AG09319 (cell line): ENCODE measurements at places on chromosomes 3 and 15.

- DNase-seq = no peak
Observed at GRCh38 chr3:149971403-149972075, 844 bp upstream of the PFN2 start.

- DNase-seq = no peak
Observed at GRCh38 chr3:95813244-95813643, 1001.1 kb upstream of the EPHA6 start.

GRCh38 chr3:38105525-38105924 is 31.4 kb downstream of the ACAA1 start:
- no peak for DNase-seq

DNA sequence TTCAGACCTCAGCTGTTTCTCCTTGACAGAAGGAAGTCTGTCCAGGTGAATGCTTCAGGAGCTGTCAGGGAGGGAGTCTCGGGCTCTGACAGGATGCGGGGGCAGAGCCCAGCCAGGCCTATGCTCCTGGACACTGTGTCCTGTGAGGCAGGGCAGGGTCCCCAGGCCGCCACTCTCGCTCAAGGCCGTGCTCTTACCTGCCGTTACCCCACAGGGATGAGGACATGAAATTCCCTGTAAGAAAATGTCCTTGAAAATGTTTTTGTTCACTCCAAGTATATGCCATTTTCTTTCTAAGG is 63.9 kb downstream of the BOC start:
- DNase-seq = no peak

DNA sequence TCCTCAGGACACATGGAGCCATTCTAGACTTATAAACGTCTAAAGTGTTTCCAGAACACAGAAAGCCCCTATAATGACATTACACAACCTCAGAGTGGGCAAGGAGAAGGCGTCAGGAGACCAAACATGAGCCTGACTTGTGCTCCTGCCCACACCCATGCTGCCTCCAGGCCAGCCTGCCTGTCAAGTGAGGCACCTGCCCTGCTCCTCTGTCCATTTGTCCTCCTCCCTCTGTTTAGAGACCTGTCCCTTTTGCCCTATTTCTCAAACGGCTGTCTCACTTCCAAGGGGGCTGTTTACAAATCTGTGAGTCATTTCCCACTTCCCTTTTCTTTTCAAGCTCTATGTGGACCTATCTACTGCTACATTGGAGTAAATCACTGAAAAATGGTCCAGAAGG is 21.0 kb downstream of the ZDHHC3 start:
- no peak for DNase-seq

- DNase-seq = no peak
Observed at GRCh38 chr3:12959410-12959809, 113.8 kb downstream of the IQSEC1 start.

DNA sequence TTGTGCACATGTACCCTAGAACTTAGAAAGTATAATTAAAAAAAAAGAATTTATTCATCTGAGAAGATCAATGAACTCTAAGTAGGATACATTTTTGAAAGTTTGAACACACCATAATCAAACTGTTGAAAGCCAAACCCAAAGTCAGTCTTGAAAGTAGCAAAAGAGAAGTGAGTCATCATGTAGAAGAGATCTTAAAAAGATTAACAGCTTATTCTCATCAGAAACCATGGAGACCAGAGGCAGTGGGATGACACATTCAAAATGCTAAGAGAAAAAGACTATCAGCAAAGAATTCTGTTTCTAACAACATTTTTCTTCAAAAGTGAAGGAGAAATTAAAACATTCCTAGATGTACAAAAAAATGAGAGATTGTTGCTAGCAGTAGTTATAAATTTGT is 60.7 kb downstream of the TIMP4 start:
- no peak for DNase-seq

DNA sequence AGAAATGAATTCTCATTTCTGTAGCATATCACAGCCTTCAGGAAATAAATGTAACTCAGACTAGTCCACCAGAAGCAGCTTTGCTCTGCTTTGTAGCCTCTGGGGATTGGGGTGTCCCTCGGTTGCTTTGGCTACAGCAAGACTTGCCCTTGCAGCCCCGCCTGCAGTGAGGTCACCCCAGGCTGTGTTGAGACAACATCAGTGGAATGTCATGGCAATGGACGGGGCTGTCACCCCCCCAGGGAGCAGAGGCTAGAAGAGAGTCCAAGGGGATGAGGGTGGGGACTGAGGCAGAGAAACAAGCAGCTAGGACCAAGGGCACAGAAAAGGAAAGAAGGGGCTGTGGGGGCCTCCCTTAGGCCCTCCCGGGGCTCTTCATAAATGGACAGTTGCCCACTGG is 854 bp downstream of the CLEC3B start:
- DNase-seq = no peak

GRCh38 chr15:29756358-29757267 is 65.7 kb downstream of the TJP1 start:
- no peak for DNase-seq

DNA sequence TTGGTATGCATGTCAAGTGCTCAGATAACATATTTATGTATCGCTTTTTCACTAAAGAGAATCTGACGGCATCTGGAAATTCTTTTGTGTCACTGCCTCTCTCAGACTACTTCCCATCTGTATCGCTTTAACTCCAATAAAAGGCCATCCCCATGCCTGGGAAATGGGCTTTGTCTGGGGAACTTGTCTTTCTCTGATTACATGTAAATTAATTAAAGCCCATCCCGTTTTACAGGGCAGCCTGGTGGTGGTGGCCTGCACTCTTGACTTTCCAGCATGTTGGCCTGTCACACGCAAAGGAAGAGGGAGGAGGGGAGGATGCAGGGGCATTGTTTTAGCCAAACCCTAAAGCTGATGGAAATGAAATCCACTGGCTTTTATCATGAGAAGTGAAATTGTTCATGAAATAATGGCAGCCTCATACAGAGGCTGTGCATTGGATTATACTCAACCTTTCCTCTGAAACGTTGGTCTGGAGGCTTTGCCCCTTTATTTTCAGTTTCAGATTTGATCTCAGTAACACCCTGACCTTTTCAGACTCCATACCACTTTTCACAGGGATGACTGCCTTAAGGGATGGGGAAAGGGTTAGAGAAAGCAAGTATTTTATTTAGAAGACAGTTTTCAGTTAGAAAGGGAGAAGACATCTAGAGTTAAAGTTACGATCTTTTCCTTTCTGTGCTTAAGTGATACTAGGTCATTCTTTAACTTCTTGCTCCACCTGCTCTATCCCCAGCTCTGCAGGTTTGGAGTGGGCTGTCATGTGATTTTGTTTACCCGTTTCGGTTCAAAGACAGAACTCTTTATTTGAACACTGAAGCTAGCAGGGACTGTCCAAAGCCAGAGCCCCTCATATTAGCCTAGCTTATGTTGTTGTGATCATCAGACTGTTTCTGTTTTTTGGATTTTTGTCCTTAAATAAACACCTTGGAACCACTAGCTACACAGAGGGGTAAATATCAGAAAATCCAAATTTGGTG is 94.6 kb upstream of the CTDSPL start:
- DNase-seq = no peak

DNA sequence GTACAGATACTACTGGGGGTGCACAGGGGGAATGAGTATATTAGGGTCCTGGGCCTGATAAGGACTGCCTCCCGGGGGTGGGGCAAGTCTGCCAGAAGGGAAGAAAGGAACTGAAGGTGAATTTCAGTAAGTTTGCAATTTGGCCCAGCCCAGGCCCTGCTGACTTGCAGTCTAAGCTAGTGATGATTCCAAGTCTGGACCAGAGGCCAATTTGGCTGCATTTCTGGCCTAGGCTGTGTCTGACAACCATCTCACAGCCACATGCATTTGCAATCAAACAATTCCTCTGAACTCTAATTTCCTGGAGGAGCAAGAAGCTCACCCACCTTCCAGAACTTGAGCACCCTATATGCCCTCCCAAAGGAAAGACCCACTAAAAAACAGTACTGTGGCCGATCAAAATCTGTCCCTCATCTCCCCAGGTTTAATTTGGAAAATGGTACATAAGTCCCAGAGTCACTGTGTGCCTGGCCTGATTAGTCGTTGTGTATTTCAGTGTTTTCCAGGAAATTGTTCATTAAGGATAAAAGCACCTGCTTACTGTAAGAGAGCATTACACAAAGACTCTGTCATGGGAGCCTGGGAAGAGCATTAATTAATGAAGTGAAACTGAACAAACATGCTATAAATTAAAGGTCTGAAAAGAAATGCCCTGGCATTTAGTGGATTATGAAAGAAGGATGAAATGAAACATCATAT is 114.5 kb downstream of the MEGF11 start:
- no peak for DNase-seq

- DNase-seq = no peak
Observed at GRCh38 chr15:33160581-33161165, 33.8 kb downstream of the FMN1 start.

DNA sequence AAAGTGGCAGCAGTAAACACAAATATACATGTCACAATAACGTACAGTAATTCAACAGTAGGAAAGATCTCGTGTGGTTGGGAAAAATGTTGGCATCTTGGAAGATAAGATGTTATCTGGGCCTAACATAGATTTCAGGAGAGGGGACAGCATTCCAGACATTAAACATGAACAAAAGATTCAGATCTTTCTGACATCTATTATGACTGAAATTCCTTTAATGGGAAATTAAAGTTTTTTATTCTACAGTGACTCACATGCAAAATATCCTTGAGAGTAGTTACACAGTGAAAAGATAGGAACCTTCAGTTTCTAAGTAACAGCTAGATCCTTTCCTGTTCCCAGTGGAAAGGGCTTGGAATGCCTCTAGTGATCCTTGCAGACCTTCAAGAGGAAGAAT is 9.2 kb downstream of the NDUFB5 start:
- DNase-seq = no peak

- DNase-seq = no peak
Observed at GRCh38 chr3:123088387-123088786, 21.6 kb downstream of the PDIA5 start.

DNA sequence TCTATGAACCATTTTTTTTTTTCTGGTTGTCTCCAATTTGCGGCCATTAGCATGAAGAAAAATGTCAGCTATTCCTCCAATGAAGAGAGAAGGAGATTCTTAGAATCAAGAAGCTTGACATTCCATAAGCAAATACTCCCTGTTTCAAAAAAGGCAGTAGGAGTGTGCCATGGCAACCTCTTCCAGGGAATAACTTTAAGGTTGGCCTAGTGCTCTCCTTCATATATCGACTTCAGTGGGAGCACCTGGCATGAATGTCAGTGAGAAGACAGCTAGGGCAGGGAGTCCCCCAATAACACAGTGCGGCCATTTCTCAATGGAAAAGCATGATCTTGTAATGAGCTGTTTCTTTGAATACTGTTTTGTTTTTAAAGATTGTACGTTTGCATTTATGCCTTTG is 493.0 kb upstream of the ATP11B start:
- no peak for DNase-seq

- no peak for DNase-seq
Observed at GRCh38 chr3:4841776-4842440, 137.3 kb upstream of the BHLHE40 start.

- no peak for DNase-seq
Observed at GRCh38 chr3:88025001-88025552, 33.7 kb downstream of the CGGBP1 start.

- no peak for DNase-seq
Observed at GRCh38 chr3:18113417-18113816, 311.7 kb downstream of the SATB1 start.

DNA sequence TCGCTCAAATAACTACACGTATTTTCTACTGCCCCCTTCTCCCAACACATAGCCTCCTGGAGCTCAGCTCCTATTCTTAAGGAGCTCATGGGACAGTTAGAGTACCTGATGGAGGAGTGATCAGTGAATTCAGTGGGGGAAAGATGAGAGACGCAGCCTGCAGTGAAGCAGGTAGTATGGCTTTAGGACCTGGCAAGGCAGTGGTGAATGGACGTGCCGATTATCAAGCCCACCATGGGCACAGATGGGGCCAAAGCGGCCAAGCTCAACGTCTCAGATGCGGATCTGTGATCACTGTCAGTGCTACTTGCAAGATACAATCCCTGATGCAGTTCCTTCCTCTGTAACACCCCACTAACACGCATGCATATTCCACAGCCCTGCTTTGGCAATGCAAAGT is 45.8 kb upstream of the ATP2B2 start:
- no peak for DNase-seq

DNA sequence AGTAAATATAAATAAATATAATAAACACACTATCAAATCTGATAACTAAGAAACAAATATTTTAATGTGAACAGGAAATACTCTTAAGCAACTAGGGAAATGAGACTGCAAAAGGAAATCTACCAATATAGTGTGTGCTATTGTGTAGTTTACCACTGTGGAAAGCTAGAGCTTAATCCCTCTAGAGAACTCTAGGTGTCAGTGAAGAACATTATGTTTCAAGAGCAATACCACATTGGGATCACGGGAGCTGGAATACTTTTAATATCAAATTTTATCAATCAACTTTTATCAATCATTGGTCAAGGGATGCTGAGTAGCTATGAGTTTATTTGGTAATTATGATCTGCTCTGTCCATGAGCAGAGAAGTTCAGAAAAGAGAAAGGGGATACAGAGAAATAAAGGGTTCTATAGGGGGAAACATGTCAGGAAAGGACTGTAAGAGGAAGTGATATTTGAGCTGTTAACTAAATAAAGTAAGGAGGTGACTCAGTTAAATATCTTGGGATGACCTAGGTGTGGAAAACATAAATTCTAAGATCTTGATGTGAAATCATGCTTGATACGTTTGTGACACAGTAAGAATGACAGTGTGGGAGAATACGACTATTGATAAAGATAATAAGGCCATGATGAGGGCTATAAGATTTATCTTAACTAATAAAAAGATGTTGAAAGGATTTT is 762.2 kb upstream of the ALCAM start:
- no peak for DNase-seq

- no peak for DNase-seq
Observed at GRCh38 chr3:108489776-108490175, 20.6 kb downstream of the MYH15 start.

GRCh38 chr3:123685780-123686179 is 100.9 kb upstream of the HACD2 start:
- no peak for DNase-seq

- DNase-seq = no peak
Observed at GRCh38 chr3:67325231-67325630, 327.1 kb downstream of the KBTBD8 start.
